ENCODE measurements at places on chromosomes 4 and X. TPM values are rescaled to one million over a fixed set of nuclear protein-coding genes. Genes with fewer than 3 reads are reported as not detected.

DNA sequence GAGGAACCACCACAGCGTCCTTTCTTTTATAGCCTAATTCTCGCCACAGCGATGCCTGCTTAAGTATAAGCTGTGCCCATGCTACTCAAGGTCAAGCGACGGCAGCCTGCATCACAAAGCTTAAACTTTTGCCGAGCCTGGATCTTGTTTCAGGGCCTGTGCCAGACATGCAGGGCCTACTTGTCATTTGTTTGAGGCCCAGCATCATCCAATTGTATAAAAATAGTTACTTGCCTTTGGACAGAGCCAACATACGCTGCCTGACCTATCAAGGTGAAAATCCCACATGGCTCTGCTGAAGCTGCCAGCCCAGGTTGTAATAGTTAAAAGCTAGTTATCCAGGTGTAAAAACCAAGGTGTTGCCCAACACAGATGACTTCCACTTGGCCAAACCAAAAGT is 107.1 kb downstream of the TMEM131L start:
- DNase-seq = no peak

- no peak for DNase-seq
Measured at GRCh38 chr4:151673908-151674520, 86.8 kb downstream of the GATB start.

GRCh38 chr4:123327846-123328429 is 68.7 kb upstream of the SPRY1 start:
- DNase-seq = no peak

Gene XK
- 0.88 TPM for total RNA-seq

Gene PAK3
- 21.1 TPM for total RNA-seq

DNA sequence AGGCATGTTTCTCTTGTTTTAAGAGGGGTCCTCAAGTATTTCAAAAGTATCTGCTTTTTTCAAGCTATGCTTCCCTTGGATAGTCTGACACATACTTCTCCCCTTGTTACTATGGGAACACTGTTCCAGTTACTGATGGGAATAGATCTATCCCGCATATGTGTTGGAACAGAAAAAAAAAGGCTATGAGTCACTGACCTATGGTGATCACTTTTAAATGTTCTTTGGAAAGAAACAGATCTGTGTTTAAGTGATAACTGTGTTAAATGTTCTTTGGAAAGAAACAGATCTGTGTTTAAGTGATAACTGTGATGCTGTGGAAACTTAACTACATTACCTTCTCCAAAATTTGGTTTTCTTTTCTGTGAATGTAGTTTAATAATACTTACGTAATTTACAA is 303.2 kb downstream of the TEX13C start:
- DNase-seq = no peak

DNA sequence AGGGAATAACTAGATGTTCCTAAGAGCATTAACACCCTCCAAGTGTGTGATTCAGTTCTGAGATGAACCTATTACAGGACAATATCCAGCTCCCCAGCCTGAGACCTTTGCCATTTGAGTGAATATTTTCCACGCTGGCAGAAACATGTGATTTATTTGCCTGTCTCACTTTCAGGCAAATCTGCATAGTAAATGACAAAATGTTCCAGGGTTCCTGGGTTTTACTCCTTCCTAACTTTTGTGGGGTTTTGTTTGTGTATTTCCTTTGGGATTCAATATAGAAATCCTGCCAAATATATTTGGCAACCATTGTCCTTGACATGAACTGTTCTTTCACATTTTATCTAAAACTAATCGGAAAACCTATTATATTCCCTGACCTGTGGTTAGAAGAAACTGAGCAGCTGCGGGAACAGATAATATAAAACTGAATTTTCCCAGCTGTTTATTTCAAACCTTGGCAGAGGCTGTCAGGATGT is 12.5 kb downstream of the F8 start:
- no peak for DNase-seq

- no peak for DNase-seq
Measured at GRCh38 chrX:78330540-78330939, 3.1 kb upstream of the CYSLTR1 start.

DNA sequence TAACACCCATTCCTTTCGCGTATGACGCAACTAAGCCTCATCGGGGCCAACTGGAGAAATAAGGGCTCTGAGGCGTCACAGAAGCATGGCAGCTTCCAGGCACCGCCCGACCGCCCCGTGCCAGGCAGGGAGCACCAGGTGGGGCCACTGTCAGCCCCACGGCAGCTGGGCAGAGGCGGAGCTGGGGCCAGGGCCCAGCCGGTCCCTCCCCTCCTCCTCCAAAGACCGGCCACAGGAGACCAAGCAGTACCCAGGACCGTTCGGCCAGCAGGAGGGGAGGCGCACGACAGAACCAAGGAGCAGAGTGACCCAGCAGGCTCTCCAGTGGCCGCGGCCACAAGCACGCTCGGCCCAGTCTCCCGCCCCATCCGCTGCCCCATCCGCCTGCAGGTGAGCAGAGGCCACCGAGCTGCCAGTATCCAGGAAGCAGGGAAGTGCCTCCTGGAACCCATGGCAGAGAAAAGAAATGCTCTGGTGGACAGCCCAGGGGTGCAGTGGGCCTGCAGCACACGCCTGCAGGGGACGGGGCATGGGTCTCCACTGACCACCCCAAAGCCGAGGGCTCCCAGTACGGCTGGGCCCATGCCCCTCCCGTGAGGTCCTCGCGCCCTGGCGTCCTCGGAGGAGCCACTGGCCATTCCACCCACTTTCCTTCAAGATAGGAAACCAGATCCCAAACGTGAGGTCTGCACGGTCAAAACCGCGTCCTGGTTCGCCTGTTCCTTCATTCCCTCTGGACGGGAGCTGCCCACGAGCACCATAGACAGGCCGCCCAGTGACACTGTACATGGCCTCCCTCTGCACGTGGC is 9.6 kb downstream of the CTBP1 start:
- no peak for DNase-seq

GRCh38 chrX:71846429-71846828 is 64.2 kb upstream of the NHSL2 start:
- DNase-seq = no peak

Gene GPR173
- 2.3 TPM for total RNA-seq

DNA sequence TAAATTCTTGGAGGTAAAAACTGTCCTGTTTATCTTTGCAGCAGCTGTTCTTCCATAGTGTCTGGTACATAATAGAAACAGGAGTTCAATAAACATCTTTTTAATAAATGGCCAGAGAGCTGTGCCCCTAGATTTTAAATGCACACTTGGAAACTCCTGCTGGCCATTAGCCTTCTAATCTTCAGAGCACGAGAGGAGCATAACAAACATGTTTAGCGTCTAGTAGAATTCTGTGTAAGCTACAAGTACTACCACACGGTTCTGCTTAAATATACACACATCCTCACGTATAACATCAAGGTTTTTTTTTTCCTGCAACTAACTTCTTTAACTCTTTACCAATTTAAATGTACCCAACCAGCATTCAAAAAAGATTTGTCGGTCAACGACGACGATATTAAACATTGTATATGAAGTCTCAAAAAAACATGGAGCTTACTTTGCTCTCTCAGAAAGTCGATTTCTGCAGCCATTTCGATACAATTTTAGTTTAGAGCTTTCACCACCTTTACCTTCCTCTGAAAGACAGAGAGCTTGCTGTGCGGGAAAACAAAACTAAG is 628 bp downstream of the SCLT1 start:
- DNase-seq = no peak

DNA sequence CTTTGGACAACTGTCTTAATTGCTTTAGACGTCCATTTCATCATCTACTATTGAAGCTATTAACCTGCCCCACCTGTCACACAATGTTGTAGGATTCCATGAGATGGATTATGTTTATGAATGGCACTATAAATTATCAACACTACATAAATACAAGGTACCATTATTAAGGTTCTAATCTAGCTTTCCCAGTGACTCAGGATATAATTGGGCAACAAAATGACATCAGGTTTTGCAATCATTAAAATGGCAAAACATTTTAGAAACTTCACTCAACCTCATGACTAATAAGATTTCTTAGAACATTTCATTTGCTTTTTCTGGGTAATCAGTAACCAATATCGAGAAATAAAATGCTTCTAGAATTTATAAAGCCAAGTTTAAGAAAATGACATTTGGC is 9.2 kb downstream of the HOPX start:
- DNase-seq = no peak

- no peak for DNase-seq
Measured at GRCh38 chrX:22063284-22063683, 31.2 kb downstream of the PHEX start.

- no peak for DNase-seq
Measured at GRCh38 chr4:100130964-100131363, 59.3 kb downstream of the DDIT4L start.

DNA sequence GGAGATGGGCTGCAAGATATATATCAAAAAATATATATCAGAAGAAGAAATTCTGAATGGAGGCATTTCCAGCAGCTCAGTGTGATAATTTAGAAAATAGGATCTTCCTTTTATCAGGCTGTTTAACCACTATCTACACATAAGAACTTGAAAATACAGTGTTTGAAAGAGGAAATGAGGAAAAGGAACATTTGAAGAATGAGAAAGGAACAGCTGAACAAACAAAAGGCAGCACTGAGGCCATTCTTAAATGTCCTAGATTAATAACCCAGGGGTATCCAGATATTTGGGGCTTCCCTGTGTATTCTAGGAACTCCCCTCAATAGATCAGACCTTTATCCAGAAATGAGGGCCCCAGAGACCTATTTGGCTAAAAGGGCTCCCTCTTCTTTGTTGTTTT is 4.1 kb downstream of the SLC39A8 start:
- no peak for DNase-seq

Gene C4orf50
- total RNA-seq = under 0.01 TPM

DNA sequence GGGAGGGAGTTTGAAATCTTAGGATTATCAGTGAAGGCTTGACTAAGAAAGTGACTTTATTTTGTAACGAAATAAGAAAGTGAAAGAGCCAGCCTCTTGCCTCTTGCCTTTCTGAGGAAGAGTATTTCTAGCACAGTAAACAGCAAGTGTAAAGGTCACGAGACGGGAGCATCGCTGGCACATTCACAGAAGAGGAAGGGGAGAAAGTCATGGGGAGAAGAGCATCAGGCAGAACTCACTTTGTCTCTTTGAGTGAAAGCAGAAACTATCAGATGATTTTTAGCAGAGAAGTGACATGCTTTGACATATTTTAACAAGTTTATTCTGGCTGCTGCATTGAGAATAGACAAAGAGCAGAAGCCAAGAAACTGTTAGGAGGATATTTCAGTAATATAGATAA is 313.8 kb downstream of the CAMK2D start:
- no peak for DNase-seq

GRCh38 chr4:26896636-26897035 is 36.0 kb downstream of the STIM2 start:
- no peak for DNase-seq

- DNase-seq = no peak
Measured at GRCh38 chr4:113398441-113399143, 349.1 kb downstream of the ANK2 start.

DNA sequence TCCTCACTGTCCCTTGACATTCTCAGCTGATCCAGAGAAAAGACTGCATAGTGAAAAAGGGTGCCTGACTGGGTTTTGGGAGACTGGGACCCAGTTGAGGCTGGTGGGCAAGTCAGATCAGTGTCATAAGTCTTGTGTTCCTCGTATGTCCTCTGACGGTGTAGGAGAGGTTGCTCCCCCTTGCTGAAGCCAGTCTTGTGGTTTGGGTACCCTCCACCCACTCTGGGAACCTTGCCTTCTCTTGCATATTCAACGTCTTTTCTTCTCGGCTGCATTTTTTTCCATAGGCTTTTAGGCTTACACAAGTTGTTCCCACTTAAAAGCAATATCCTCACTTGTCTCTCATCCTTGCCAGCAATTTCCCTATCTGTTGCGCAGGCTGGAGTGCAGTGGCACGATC is 211.9 kb downstream of the PTTG2 start:
- no peak for DNase-seq

Gene ANK2
- total RNA-seq = 145 TPM

DNA sequence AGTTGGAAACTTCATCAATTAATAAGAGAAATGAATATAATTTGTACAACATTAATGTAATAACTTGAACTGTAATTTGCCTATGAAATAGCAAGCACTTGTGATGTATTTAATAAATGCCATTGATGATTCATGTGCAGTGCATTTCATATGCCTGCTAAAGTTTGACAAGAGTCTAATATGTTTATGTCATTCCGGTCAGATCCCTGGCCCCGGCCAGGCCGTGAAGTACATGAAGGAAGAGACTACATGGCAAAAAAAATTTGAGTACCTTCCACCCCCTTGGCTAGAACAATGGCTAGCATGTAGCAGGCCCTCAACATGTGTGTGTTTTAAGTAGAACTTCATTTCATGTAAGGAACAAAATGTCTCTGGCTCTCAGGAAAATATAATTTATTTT is 161.3 kb downstream of the ATP10D start:
- no peak for DNase-seq

GRCh38 chr4:53313510-53313909 is 52.4 kb downstream of the SCFD2 start:
- DNase-seq = no peak

DNA sequence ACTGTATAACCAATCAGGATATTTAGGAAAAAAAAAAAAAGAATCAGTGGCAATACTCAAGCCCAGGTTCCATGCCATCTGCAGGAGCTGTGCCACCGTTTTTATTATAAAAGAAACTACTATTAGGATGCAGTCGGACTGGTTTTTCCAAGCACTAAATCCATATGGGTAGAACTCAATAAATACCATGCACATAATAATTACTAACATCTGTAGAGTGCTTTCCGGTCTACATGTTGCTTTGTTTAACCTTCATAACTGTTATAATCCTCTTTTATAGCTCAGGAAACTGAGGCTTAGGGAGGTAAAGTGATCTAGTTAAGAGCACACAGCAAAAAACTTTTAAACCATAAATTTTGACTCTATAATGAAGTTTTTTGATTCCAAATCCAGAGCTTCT is 24.0 kb downstream of the ARSJ start:
- no peak for DNase-seq

Gene HSD17B11
- 54.1 TPM for total RNA-seq

- DNase-seq = no peak
Measured at GRCh38 chr4:189029976-189030504, 890.8 kb downstream of the TRIML1 start.

DNA sequence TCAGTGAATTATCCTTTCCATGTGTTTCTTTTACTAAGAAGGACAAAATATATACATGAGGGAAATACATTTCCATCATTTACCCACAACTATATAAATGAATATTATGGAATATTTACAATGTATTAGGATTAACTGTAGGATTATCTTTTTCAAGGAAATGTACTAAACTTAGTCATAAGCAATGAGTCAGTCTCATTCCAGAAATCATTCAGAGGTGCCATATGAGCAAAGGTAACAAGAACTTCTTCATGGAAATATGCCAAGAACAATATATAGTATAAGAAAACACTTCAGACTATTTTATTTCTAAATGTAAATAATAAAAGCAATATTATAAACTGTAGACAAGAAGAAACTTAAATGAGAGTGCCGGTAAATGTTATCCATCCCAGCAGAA is 67.1 kb downstream of the USP38 start:
- no peak for DNase-seq
